ENCODE measurements at places on chromosomes 2 and 18. TPM values are rescaled to one million over a fixed set of nuclear protein-coding genes. Genes with fewer than 3 reads are reported as not detected.

The SLC25A52 gene
- not detected for total RNA-seq

DNA sequence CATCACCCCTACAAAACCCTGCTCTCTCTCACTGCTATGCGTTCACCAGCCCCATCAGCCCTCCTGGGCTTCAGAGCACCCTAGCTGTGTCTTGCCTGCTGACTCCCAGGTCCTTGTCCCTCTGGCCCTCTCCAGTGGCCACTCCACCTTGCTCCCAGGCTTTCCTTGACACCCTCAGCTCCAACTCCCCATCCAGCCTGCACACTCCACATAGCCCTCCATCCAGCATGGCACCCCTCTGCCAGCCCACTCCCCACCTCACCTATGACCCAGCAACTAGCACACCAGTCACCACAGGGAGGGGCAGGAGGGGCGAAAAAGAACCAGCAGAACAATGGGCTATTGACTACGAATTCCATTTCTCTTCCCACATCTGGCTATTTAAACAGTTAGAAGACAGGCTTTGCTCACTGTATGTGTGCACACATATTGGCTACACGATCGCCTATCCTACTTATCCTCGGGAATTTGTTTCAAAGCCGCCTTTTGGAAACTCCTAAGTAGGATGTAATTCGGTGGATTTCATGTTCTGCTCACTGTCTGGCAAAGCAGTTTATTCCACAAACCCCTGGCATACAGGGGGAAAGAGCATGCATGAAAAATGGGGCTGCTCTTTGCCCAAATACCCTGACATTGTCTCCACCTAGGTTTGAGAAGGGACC lies 195.3 kb downstream of the SMAD2 start:
- H3K27me3 ChIP-seq = peaks cover 5% of the 10 kb centered on the region
- peaks cover 8% of the 10 kb centered on the region for H3K4me1 ChIP-seq
- no peaks in the 10 kb centered on the region for H3K36me3 ChIP-seq

The DNAJC5G gene
- total RNA-seq = 0.18 TPM

DNA sequence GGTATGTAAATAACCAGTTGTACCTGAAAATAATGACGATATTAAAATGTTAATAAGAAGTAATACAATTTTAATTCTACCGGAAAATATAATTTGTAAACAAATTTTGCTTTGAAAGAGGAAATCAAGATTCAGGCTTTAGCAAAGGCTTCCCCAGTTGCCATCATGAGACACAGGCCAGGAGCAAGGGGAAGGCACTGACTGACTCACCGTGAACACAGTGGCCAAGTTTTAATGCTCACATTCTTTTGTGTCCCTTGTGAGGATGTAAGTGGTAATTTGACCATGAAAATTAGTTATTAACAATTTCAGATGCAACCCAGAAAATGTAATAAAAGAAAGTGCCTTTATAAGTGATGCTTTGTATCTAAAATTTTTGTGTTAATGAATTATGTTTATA lies 164.1 kb downstream of the GREB1L start:
- no peaks in the 10 kb centered on the region for H3K4me1 ChIP-seq
- H3K36me3 ChIP-seq = no peaks in the 10 kb centered on the region
- H3K4me3 ChIP-seq = no peak overlapping the region

The GKN2 gene
- total RNA-seq = not detected

The DHRS9 gene
- not detected for total RNA-seq

DNA sequence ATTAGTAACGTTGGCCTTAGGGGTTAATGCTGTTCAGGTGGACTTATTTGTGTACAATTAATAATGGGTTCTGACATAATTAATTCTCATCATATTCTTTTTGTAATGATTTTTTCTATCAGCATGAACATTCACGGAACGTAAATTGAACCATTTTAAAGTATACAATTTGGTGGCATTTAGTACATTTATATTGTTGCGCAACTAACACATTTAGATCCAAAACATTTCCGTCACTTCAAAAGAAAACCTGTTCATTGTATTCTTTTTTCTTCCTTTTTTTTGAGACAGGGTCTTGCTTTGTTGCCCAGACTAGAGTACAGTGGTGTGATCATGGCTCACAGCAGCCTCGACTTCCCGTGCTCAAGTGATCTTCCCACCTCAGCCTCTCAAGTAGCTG lies 65.8 kb downstream of the BOD1L2 start:
- peaks cover 12% of the 10 kb centered on the region for H3K27me3 ChIP-seq
- no peak overlapping the region for H3K27ac ChIP-seq
- H3K4me1 ChIP-seq = peaks cover 38% of the 10 kb centered on the region
- DNase-seq = no peak
- H3K36me3 ChIP-seq = peaks cover 3% of the 10 kb centered on the region
- no peak overlapping the region for H3K4me3 ChIP-seq

- no peak for DNase-seq
- no peak overlapping the region for H3K27ac ChIP-seq
- no peaks in the 10 kb centered on the region for H3K36me3 ChIP-seq
- H3K4me3 ChIP-seq = no peak overlapping the region
Measured at GRCh38 chr2:224127871-224128501, 88.9 kb upstream of the SERPINE2 start.

DNA sequence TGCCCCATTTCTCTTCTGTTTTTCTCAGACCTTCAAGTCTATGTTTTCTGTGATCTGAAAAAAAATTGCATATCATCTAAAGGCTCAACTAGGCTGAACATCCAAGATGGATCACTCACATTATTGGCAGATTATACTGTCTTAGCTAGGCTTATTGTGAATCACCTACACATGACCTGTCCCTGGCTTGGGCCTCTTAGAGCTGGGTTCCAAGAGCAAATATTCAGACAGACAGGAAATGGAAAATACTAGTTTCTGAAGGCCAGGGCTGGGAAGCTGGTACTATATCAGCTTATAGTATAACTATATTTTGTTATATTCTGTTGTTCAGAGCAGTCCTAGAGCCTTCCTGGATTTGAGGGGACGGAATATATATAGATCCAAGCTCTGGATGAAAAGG lies 90.3 kb downstream of the PIK3C3 start:
- H3K4me1 ChIP-seq = peaks cover 3% of the 10 kb centered on the region
- no peak overlapping the region for H3K4me3 ChIP-seq
- no peak for DNase-seq
- no peaks in the 10 kb centered on the region for H3K27me3 ChIP-seq

The UPP2 gene
- not detected for total RNA-seq

- no peaks in the 10 kb centered on the region for H3K4me1 ChIP-seq
- no peak for DNase-seq
- no peaks in the 10 kb centered on the region for H3K36me3 ChIP-seq
Measured at GRCh38 chr2:100252811-100253698, 69.2 kb downstream of the LONRF2 start.

The CCL20 gene
- not detected for total RNA-seq

DNA sequence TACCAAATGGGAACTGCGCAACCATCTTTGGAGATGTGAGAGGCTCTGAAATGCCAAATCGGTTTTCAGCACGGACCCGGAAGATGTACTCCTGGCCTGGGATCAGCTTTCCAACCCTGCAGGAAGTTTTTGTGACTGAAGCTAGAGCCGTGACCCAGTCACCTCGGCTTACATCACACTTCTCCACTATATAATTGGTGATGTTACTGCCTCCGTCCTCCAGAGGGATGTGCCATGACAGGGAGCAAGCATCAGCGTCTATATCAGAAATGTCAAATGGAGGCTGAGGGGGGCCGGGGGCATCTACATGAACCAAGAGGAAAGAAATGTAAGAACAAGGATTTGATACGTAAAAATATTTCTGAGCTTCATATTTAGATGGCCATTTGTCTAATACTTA lies 104.4 kb downstream of the PLEKHA3 start:
- no peak overlapping the region for H3K4me3 ChIP-seq
- H3K27me3 ChIP-seq = no peaks in the 10 kb centered on the region
- no peak for DNase-seq
- no peaks in the 10 kb centered on the region for H3K4me1 ChIP-seq
- no peak overlapping the region for H3K27ac ChIP-seq
- H3K36me3 ChIP-seq = peaks cover 15% of the 10 kb centered on the region

GRCh38 chr2:112006076-112006410 lies 49.0 kb upstream of the TMEM87B start:
- no peak overlapping the region for H3K4me3 ChIP-seq
- no peak overlapping the region for H3K27ac ChIP-seq
- no peak for DNase-seq
- H3K36me3 ChIP-seq = peaks cover 9% of the 10 kb centered on the region
- no peaks in the 10 kb centered on the region for H3K27me3 ChIP-seq

GRCh38 chr18:37019157-37019827 lies 190.4 kb downstream of the KIAA1328 start:
- no peak for DNase-seq
- no peak overlapping the region for H3K27ac ChIP-seq
- H3K36me3 ChIP-seq = peaks cover 11% of the 10 kb centered on the region

DNA sequence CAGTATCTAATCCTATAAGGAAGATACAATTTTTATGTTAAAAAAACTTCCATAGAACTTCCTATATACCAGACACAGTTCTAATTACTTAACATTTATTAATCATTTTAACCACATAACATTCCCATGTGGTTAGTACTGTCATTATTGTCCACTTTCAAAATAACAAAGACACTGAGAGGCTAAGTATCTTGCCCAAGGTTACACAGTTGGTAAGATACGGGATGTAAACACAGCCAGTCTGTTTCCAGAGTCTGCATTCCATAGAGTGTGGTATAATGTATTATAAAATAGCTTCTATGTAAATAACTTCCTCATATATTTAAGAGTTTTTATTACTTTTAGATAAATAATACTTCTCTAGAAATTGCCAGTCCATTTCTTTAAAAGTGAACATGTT lies 383.3 kb upstream of the ETAA1 start:
- no peak overlapping the region for H3K27ac ChIP-seq
- no peak for DNase-seq
- no peak overlapping the region for H3K4me3 ChIP-seq
- H3K4me1 ChIP-seq = no peaks in the 10 kb centered on the region
- no peaks in the 10 kb centered on the region for H3K36me3 ChIP-seq
- H3K27me3 ChIP-seq = no peaks in the 10 kb centered on the region

The C2orf15 gene
- total RNA-seq = 7.0 TPM

DNA sequence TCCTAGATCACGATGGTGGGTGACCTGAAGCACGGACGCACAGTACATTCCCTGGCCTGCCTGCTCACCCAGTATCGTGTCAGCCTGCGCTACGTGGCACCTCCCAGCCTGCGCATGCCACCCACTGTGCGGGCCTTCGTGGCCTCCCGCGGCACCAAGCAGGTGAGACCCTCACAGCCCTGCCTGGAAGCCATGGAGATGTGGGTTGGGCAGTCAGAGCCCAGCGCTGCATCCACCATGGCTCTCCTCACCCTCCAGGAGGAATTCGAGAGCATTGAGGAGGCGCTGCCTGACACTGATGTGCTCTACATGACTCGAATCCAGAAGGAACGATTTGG lies 20.3 kb downstream of the SLC30A3 start:
- H3K27me3 ChIP-seq = no peaks in the 10 kb centered on the region
- no peak for DNase-seq
- no peak overlapping the region for H3K4me3 ChIP-seq
- no peaks in the 10 kb centered on the region for H3K4me1 ChIP-seq
- H3K27ac ChIP-seq = no peak overlapping the region

The LHCGR gene
- 0.31 TPM for total RNA-seq

GRCh38 chr2:9745153-9745899 lies 97.9 kb upstream of the TAF1B start:
- H3K36me3 ChIP-seq = no peaks in the 10 kb centered on the region
- no peak overlapping the region for H3K27ac ChIP-seq
- H3K4me3 ChIP-seq = no peak overlapping the region
- DNase-seq = no peak

GRCh38 chr2:64861452-64862397 lies 127.5 kb upstream of the SLC1A4 start:
- H3K4me3 ChIP-seq = no peak overlapping the region
- peaks cover 20% of the 10 kb centered on the region for H3K4me1 ChIP-seq
- no peaks in the 10 kb centered on the region for H3K36me3 ChIP-seq
- DNase-seq = no peak

GRCh38 chr18:63237881-63238692 lies 81.5 kb downstream of the BCL2 start:
- no peaks in the 10 kb centered on the region for H3K27me3 ChIP-seq
- no peak overlapping the region for H3K4me3 ChIP-seq
- H3K4me1 ChIP-seq = peaks cover 28% of the 10 kb centered on the region

DNA sequence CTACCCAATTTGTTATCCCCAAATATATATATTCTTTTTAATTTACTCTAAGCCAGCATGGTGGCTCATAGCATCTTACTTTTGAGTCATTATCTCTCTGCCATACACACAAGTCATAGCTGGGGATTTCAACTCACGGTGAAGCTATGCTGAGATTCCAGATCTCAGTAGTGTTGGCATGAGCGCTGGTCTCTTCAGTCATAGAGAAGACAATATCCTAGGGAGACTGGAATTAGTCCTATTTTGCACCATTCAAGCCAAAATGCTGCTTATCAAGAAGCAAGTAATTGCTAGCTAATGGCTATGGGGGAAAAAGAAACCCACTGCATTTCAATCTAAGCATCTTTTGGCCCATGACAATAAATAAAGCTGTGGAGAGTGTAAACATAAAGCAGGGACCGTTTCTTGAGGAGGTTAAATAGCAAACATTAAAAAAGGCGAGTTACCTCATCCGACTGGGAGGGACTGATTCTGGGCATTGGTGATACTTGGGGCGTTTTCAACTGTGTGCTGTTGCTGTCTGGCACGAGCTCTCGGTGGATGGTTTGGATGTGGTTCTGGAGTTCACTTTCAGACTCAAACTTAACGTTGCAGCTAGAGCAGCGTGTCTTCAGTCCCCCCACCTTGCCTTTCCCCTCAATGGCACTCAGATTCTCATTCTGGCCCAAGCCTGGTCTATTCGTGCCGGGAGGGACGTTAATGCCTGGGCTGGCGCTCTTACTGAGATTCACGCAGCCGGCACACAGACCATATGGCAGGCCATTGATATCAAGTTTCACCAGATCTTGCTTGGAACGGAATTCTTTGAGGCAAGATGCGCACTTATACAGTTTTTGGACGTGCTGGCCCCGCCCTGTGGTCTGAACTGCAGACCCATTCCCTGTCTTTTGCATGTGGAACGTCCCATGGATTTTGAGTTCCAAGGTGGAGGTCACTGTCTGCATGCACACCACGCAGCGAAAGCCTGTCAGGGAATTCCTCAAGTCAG lies 127.8 kb downstream of the ZNF521 start:
- no peaks in the 10 kb centered on the region for H3K27me3 ChIP-seq
- H3K27ac ChIP-seq = no peak overlapping the region
- H3K4me1 ChIP-seq = peaks cover 18% of the 10 kb centered on the region

- no peak overlapping the region for H3K27ac ChIP-seq
- no peak overlapping the region for H3K4me3 ChIP-seq
- no peaks in the 10 kb centered on the region for H3K27me3 ChIP-seq
- no peaks in the 10 kb centered on the region for H3K36me3 ChIP-seq
- peaks cover 17% of the 10 kb centered on the region for H3K4me1 ChIP-seq
Measured at GRCh38 chr2:143730155-143730952, 601.1 kb downstream of the ARHGAP15 start.

GRCh38 chr18:56257205-56257604 lies 381.2 kb downstream of the TXNL1 start:
- peaks cover 6% of the 10 kb centered on the region for H3K4me1 ChIP-seq
- H3K4me3 ChIP-seq = no peak overlapping the region
- no peaks in the 10 kb centered on the region for H3K27me3 ChIP-seq
- DNase-seq = no peak
- no peaks in the 10 kb centered on the region for H3K36me3 ChIP-seq

The RBMS1 gene
- 54.3 TPM for total RNA-seq

- H3K4me1 ChIP-seq = peaks cover 34% of the 10 kb centered on the region
- no peaks in the 10 kb centered on the region for H3K27me3 ChIP-seq
- H3K36me3 ChIP-seq = no peaks in the 10 kb centered on the region
Measured at GRCh38 chr2:26314243-26314642, 31.7 kb upstream of the SELENOI start.

The ABCG5 gene
- total RNA-seq = not detected

All from WTC11 (cell line).